Activated B cell treated with CpG ODN at 0.5 μM for 24 hours (primary cell): ENCODE measurements at places on chromosomes 4 and X. TPM values are rescaled to one million over a fixed set of nuclear protein-coding genes. Genes with fewer than 3 reads are reported as not detected.

DNA sequence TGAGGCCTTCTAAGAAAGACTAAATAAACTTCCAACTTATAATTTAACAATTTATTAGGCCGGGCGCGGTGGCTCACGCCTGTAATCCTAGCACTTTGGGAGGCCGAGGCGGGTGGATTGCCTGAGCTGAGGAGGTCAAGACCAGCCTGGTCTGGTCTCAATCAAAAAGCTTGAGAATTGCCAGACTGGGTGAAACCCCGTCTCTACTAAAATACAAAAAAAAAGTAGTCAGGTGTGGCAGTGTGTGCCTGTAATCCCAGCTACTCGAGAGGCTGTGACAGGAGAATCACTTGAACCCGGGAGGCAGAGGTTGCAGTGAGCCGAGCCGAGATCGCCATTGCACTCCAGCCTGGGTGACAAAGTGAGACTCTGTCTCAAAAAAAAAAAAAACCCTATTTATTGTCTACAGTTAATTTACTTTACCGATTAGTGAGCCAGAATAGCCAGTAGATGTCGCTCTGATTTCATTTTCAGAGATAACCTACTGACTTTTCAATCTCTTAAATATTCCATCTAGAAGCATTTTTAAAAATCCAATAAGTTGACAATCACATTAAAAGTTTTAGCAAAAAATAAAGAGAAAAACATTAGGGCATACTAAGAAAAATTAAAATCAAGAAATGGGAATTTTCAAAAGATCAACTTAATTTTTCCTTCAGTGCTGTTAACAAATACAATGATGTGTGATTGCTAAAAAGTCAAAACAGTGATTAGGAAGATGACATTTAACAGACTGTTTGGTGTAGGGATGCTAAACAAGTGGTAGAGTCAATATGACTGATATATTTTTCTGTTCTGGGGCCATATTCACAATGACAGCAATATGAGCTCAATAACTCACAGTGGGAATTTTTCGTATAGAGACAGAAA is 4.3 kb upstream of the SHROOM3 start:
- H3K27ac ChIP-seq = no peak overlapping the region
- H3K4me1 ChIP-seq = peaks cover 13% of the 10 kb centered on the region
- no peak for DNase-seq
- no peak overlapping the region for H3K4me3 ChIP-seq
- H3K36me3 ChIP-seq = no peaks in the 10 kb centered on the region

DNA sequence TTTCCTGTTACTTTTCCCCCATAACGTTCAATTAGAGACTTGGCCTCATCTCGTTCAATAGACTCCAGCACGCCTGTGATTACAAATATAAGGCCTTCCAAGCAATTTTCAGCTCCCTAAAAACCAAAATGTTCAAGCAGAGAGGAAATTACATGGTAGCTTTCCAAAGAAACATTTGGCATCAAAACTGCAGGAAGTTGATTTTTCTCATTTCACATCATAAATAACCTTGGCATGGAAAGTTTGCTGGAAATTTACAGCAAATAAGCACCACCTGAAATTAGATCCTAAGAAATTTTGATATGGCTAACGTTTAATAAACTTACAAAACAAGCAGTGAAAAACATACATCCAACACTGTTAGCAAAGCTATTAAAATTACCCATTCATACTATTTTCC is 53.3 kb downstream of the RFC1 start:
- H3K36me3 ChIP-seq = peaks cover 65% of the 10 kb centered on the region
- no peaks in the 10 kb centered on the region for H3K27me3 ChIP-seq
- H3K4me1 ChIP-seq = no peaks in the 10 kb centered on the region
- no peak for DNase-seq
- H3K27ac ChIP-seq = no peak overlapping the region

- no peak for DNase-seq
- no peak overlapping the region for H3K27ac ChIP-seq
- H3K36me3 ChIP-seq = no peaks in the 10 kb centered on the region
- no peaks in the 10 kb centered on the region for H3K27me3 ChIP-seq
- H3K4me1 ChIP-seq = peaks cover 32% of the 10 kb centered on the region
These were observed 45.6 kb downstream of the FHL1 start for GRCh38 chrX:136192839-136193414.

GRCh38 chrX:155068165-155068564 is 2.8 kb downstream of the CMC4 start:
- no peak overlapping the region for H3K4me3 ChIP-seq
- H3K27ac ChIP-seq = no peak overlapping the region
- no peak for DNase-seq
- H3K4me1 ChIP-seq = peaks cover 29% of the 10 kb centered on the region

- H3K4me3 ChIP-seq = no peak overlapping the region
- H3K36me3 ChIP-seq = no peaks in the 10 kb centered on the region
- no peak overlapping the region for H3K27ac ChIP-seq
- H3K4me1 ChIP-seq = no peaks in the 10 kb centered on the region
- DNase-seq = no peak
These were observed 504 bp downstream of the PRRG3 start for GRCh38 chrX:151695583-151696340.

DNA sequence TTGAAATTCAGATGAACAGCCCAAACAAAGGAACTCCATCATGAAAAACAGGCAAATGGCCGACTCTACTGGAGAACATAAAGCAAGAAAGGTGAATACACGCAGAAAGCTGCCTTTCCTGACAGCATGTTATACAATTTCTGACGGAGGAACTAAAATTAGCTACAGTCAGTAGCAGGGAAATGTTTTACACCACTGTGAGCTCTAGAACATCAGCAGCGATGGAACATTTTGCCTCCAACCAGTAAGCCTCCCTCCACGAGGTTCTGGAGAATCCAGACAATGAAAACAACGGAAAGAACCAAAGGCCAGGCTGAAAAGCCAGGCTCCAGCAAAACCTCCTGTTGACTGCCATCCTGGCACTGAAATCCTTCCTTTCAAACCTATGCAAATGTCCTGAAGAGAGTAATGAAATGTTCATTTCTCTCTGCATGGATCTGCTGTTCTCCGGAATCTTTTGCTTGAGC is 78.9 kb downstream of the IRF2 start:
- peaks cover 85% of the 10 kb centered on the region for H3K36me3 ChIP-seq
- H3K4me1 ChIP-seq = peaks cover 47% of the 10 kb centered on the region
- H3K27ac ChIP-seq = peak overlapping the region; percentile 95
- H3K4me3 ChIP-seq = peak overlapping the region; percentile 81

- no peak overlapping the region for H3K4me3 ChIP-seq
- H3K4me1 ChIP-seq = no peaks in the 10 kb centered on the region
- H3K27me3 ChIP-seq = no peaks in the 10 kb centered on the region
- no peak overlapping the region for H3K27ac ChIP-seq
- no peak for DNase-seq
These were observed 171.6 kb downstream of the PCDH10 start for GRCh38 chr4:133320576-133321170.

PDE5A gene
- 0.47 and 0.66 TPM in 2 replicates for total RNA-seq

CCDC160 gene
- total RNA-seq = not detected in 2 replicates

NEXMIF gene
- total RNA-seq = 0.53 and 1.4 TPM in 2 replicates
